Activated naive CD8-positive, alpha-beta T cell treated with anti-CD3 and anti-CD28 coated beads, Interleukin-2, amount 10 ng/mL, durations not matched to agents 7 days and 5 days (primary cell): ENCODE measurements at places on chromosomes 1 and 21.

DNA sequence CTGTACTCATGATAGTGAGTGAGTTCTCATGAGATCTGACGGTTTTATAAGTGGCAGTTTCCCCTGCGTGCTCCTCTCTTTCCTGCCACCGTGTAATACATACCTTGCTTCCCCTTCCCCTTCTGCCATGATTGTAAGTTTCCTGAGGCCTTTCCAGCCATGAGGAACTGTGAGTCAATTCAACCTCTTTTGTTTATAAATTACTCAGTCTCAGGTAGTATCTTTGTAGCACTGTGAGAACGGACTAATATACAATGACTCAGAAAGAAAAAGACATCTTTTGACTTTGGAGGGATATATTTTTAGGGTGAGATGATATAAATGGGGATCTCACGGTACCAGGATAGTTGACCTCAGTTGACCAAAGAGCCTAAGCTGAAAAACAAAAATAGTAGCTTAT is 74.7 kb upstream of the BACH1 start:
- H3K27ac ChIP-seq = no peak overlapping the region
- peaks cover 6% of the 10 kb centered on the region for H3K4me1 ChIP-seq
- H3K27me3 ChIP-seq = peaks cover 3% of the 10 kb centered on the region

DNA sequence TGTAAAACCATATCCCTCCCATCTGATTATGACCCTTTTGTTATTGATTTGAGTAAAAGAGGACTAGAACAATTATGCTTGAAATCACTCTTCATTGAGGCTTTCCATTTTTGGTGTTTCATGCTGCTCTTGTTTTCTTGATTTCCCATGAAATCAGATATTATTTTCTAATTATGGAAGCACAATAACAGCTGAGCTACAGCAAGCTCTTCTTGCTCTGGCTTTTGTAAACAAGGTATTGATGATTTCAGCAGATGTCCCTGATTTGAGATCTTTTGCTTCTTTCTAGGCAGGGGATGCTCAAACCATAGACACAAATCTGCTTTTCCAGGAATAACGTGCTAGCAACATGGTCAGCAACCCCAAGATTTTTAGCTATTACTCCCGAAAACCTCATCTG is 607.8 kb downstream of the NCAM2 start:
- no peak overlapping the region for H3K4me3 ChIP-seq
- no peaks in the 10 kb centered on the region for H3K27me3 ChIP-seq
- no peak overlapping the region for H3K27ac ChIP-seq
- DNase-seq = no peak
- no peaks in the 10 kb centered on the region for H3K36me3 ChIP-seq
- H3K4me1 ChIP-seq = no peaks in the 10 kb centered on the region

- H3K4me3 ChIP-seq = no peak overlapping the region
- no peak overlapping the region for H3K27ac ChIP-seq
- H3K27me3 ChIP-seq = no peaks in the 10 kb centered on the region
- no peaks in the 10 kb centered on the region for H3K36me3 ChIP-seq
- DNase-seq = no peak
- H3K4me1 ChIP-seq = peaks cover 13% of the 10 kb centered on the region
Measured at GRCh38 chr1:43993206-43993914, 2.0 kb downstream of the CCDC24 start.

- no peak overlapping the region for H3K27ac ChIP-seq
- H3K36me3 ChIP-seq = peaks cover 6% of the 10 kb centered on the region
- no peaks in the 10 kb centered on the region for H3K4me1 ChIP-seq
- DNase-seq = no peak
Measured at GRCh38 chr1:193819376-193819775, 633.0 kb upstream of the B3GALT2 start.

DNA sequence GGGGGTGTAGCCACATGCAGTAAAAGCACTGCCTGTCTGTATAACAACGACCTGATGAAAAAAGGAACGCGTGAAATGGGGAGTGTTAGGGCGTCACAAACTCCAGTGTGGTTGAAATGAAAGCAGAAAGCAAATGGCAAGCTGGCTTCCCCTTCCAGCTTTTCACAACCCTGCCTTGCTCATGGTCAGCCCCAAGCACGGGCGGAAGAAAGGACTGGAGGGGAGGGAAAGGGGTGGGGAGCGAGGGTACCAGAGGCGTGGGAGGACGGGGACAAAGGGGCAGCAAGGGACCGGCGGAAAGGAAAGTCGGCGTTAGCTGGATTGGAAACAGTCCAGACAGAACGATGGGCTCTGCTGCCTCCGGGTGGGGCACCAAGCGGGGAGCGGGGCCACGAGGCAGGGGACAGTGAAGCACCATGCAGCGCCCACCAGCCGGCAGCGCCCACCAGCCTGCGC is 9.6 kb downstream of the VPS26C start:
- no peak for DNase-seq
- H3K27me3 ChIP-seq = no peaks in the 10 kb centered on the region
- H3K27ac ChIP-seq = peak overlapping the region; percentile 99

GRCh38 chr1:220889333-220889732 is 10.1 kb downstream of the HLX start:
- H3K27me3 ChIP-seq = peaks cover 75% of the 10 kb centered on the region
- H3K27ac ChIP-seq = no peak overlapping the region
- peaks cover 2% of the 10 kb centered on the region for H3K4me1 ChIP-seq

GRCh38 chr1:80417671-80418070 is 1383.1 kb upstream of the ADGRL2 start:
- H3K4me3 ChIP-seq = no peak overlapping the region
- DNase-seq = no peak
- H3K4me1 ChIP-seq = no peaks in the 10 kb centered on the region
- no peaks in the 10 kb centered on the region for H3K27me3 ChIP-seq

DNA sequence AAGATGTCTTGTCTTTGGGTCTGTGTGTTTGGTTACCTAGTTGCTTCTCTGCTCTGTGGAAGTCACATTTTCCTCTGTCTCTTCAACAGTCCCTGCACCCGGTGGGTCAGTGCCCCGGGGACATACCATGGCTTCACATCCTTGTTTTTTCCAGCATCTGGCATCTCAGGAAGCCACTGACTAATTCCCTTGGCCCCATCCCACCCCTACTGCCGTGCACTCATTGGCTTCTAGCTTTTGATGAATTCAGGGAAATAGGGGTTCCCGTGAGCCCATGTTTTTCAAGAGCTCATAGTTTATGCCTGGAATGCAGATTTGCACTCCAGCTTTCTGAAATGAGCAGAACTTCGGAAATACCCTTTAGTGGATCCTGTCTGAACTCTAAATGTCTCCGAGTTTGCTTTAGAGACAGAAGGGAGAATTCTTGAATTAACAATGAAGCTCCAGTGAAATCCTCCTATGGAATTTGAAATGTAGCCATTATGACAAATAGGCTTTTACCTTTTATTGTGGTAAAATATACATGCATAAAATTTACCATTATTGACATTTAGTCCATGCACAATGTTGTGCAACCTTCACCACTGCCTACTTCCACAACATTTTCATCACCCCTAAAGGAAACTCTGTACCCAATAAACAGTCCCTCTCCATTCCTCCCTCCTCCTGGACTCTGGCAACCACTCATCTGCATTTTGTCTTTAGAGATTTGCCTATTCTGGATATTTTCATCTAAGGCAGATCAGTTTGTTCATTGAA is 67.5 kb downstream of the CLIC6 start:
- DNase-seq = no peak
- no peaks in the 10 kb centered on the region for H3K36me3 ChIP-seq
- H3K4me1 ChIP-seq = no peaks in the 10 kb centered on the region
- peaks cover 34% of the 10 kb centered on the region for H3K27me3 ChIP-seq
- H3K4me3 ChIP-seq = no peak overlapping the region

- peaks cover 2% of the 10 kb centered on the region for H3K4me1 ChIP-seq
- H3K4me3 ChIP-seq = no peak overlapping the region
- H3K27me3 ChIP-seq = peaks cover 2% of the 10 kb centered on the region
- H3K27ac ChIP-seq = no peak overlapping the region
- no peak for DNase-seq
Measured at GRCh38 chr1:242455052-242455361, 69.5 kb downstream of the PLD5 start.

DNA sequence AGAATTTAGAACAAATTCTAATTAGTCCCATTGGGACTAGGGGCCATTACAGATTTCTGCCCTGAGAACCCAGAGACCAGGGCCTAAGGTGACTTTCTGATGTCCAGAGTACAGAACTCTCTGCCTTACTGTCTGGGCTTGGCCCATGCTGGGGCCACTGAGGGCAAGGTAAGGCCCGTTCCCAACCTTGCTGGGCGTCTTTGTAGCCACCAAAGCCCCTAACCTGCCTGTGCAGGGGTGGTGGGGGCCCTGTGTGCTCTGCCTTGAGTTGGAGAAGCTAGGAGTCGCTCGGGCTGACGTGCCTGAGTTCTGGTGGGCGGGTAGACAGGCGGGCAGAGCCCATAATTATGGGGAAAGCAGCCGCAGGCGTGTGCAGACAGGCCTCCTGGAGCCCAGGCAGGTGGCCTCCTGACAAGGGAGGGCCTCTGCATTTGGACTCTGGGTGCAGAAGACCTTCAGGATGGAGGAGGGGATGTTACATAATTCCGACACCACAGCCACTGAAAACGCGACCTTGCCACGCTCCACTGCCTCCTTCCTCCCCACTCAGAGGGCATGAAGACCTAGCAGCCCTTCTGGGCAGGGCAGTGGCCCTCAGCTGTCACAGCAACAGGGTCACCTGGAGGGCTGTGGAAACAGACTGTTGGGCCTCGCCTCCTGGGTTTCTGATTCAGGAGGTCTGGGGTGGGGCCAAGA is 239.9 kb upstream of the TMEM51 start:
- no peak for DNase-seq
- H3K4me1 ChIP-seq = no peaks in the 10 kb centered on the region
- no peak overlapping the region for H3K4me3 ChIP-seq
- H3K36me3 ChIP-seq = no peaks in the 10 kb centered on the region
- peaks cover under 1% of the 10 kb centered on the region for H3K27me3 ChIP-seq
- no peak overlapping the region for H3K27ac ChIP-seq

GRCh38 chr1:164718821-164719220 is 159.8 kb downstream of the PBX1 start:
- DNase-seq = no peak
- no peak overlapping the region for H3K27ac ChIP-seq
- H3K4me1 ChIP-seq = peaks cover 16% of the 10 kb centered on the region

GRCh38 chr1:107378866-107379265 is 238.0 kb downstream of the NTNG1 start:
- H3K36me3 ChIP-seq = no peaks in the 10 kb centered on the region
- H3K27ac ChIP-seq = no peak overlapping the region
- DNase-seq = no peak
- no peak overlapping the region for H3K4me3 ChIP-seq
- H3K4me1 ChIP-seq = no peaks in the 10 kb centered on the region
- peaks cover 2% of the 10 kb centered on the region for H3K27me3 ChIP-seq

GRCh38 chr1:10320336-10320735 is 78.5 kb upstream of the PGD start:
- H3K27ac ChIP-seq = no peak overlapping the region
- peaks cover 8% of the 10 kb centered on the region for H3K36me3 ChIP-seq
- H3K4me1 ChIP-seq = peaks cover 7% of the 10 kb centered on the region
- H3K27me3 ChIP-seq = no peaks in the 10 kb centered on the region
- no peak for DNase-seq

DNA sequence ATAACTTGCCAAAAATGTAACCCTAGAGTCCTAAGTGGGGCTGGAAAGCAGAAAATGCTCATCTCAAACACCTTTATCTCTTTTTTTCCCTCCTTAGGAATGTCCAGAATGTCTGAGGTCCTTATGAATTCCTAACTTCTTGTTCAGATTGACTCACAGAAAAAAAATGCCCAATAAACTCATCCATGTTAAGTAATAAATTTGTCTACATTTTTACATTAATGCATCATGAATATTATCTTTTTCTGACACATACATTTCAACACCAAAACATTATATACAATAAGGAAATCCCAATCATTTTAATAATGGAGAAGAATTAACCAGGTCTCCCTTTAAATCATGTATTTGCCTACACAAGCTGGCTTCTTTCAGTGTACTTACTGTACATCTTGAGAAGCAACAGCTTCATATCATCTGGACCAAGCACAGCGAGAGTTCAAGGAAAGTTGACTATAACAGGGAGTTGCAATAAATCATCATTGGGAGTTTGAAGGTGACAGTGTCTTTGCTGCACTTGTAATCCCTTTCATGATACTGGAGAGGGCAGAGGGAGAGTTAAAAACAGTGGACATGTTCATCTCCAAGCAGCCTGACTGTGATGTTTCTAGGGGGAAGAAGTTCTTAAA is 565.2 kb downstream of the LTN1 start:
- H3K27ac ChIP-seq = no peak overlapping the region
- no peaks in the 10 kb centered on the region for H3K36me3 ChIP-seq
- H3K4me3 ChIP-seq = no peak overlapping the region
- DNase-seq = no peak
- no peaks in the 10 kb centered on the region for H3K27me3 ChIP-seq

DNA sequence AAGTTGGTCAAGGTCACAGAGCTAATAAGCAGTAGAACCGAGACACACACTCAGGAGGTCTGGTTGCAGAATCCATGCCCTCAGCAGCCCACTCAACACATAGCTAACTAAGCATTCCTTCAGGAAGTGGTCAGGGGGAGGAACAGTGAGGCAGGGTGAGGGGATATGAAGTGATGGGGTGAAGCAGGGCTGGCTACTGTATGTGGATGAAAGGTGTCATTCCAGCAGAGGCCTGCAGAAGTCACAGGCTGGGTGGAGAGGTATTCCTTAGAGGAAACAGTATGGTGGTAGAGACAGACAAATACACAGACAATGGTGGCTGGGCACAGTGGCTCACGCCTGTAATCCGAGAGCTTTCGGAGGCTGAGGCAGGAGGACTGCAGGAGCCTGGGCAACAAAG is 14.1 kb downstream of the TMCO4 start:
- no peak overlapping the region for H3K27ac ChIP-seq
- peaks cover 1% of the 10 kb centered on the region for H3K4me1 ChIP-seq
- H3K4me3 ChIP-seq = no peak overlapping the region
- peaks cover 7% of the 10 kb centered on the region for H3K36me3 ChIP-seq
- H3K27me3 ChIP-seq = no peaks in the 10 kb centered on the region

DNA sequence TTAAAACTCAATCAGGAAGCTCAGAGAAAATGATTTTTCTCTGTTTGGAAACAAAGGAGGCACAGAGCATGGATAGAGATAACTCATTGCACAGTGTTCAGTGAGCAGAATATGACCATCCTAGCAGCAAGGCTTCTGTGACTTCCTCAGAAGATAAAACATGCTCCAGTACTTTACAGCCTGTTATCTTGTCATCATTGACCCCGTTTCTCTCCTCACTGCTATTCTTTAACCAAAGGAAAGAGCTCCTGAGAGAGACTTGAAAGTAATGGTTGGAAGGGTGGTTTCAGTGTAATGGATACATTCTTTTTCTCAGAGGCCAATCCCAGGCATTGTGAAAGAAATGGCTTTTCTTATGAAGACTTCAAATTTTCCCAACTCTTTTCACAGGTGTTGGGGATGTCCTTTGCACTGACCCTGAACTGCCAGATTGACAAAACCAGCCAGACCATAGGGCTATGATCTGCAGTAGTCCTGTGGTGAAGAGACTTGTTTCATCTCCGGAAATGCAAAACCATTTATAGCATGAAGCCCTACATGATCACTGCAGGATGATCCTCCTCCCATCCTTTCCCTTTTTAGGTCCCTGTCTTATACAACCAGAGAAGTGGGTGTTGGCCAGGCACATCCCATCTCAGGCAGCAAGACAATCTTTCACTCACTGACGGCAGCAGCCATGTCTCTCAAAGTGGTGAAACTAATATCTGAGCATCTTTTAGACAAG is 25.9 kb downstream of the CD53 start:
- H3K27me3 ChIP-seq = no peaks in the 10 kb centered on the region
- peak overlapping the region; percentile 19 for H3K27ac ChIP-seq
- H3K4me1 ChIP-seq = peaks cover 53% of the 10 kb centered on the region
- no peak overlapping the region for H3K4me3 ChIP-seq
- peaks cover 82% of the 10 kb centered on the region for H3K36me3 ChIP-seq
